ENCODE measurements at places on chromosomes 2 and 18.
A peak's percentile ranks its signal among the peaks of the same experiment; 100 is the strongest.

DNA sequence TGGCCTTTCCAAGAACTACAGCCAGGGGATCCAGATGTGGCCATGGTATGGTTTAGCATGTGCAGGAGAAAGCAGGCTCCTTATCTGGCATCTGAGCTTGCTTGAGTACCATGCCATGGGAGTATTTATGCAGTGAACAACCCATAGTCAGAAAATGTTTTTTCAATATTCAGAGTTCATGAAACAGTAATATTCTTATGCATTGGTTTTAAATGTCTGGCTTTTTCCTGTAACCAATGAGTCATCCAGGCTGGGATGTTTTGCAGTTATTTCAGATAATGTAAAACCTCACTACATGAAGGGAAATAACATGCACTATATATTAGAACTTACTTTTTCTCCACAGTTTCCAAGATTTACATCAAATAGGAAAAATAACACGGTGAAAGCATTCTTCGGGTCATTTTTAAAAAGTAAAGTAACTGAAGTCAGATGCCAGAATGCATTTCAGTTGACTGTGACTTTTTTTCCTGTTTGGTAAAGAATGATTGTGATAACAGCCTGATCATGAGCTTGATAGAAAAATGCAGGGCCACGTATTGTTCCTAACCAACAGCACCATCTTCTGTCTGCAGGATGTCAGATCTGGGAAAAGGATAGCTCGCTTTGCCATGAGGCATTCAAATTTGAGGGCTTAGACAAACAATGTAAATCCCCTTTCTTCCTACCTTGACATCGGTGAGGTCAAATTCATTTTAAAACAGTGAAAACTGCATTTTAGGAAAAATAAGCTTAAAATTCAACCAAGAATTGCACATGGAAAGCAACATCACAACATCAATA is 152.8 kb downstream of the DSC3 start:
- DNase-seq: no peak

GRCh38 chr18:13136904-13137669 is 81.5 kb upstream of the LDLRAD4 start:
- DNase-seq: peak; percentile 60

GRCh38 chr2:180196419-180196977 is 189.4 kb upstream of the CWC22 start:
- no peak for DNase-seq

DNA sequence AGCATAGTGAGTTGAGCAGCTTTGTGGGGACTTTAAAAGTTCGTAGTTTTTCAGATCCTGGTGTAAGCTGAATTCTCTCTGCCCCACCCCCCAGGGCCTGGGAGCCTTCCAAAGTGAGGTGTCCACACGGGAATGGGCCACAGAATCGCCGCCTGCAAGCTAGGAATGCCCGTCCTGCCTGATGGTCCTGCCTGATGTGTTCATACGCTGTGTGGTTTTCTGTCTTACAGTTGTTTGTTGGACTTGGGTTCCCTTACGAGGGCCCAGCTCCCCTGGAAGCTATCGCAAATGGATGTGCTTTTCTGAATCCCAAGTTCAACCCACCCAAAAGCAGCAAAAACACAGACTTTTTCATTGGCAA is 158.7 kb downstream of the MGAT5 start:
- DNase-seq: no peak

DNA sequence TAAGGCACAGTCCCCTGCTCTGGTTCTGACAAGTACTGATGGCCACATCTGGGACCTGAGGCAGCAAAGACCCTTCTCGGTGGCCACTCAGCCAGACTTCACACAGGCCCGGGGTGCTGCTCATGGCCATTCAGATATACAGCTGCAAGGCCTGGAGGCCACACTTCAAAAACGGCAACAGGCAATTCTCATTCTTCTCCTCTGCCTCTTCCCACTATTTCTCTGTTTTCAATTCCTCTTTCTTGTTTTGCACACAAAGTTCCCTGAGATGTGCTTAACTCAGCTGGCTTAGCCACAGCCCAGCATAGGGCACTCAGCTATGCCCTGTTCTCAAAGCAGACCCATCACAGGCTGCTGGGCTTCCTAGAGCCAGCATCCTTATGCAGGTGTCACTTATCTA is 29.9 kb downstream of the PTPN18 start:
- DNase-seq: no peak
